ENCODE measurements at places on chromosomes 7 and 10. TPM values are rescaled to one million over a fixed set of nuclear protein-coding genes. Genes with fewer than 3 reads are reported as not detected.

LHFPL3 gene
- polyA plus RNA-seq, result not detected

ASAH2B gene
- polyA plus RNA-seq, result 1.6 TPM

GRCh38 chr7:115704884-115705283 is 325.7 kb downstream of the TFEC start:
- DNase-seq, result no peak

HOXA1 gene
- not detected for polyA plus RNA-seq

GRCh38 chr7:154167051-154167450 is 114.9 kb downstream of the DPP6 start:
- no peak for DNase-seq

DNA sequence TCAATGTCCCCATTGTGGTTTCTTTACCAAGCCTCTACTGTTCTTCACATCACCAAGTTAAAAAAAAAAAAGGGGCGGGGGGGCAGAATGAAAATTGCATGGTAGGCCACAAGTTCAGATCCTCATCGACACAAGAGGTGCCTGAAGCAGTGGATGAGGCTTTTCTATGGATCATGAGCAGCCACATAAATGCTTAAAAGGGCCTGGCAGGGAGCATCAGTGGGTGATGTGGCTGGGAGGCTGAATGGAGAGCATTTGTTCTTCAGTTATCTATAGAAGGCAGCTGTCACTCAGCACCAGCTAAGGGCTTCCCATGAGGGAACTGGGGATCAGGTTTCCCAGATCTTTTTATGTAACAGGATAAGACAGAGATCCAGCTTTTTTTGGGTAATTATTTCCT is 117.9 kb downstream of the CFTR start:
- no peak for DNase-seq

GRCh38 chr10:55024713-55025112 is 223.7 kb upstream of the PCDH15 start:
- no peak for DNase-seq

GRCh38 chr7:131149429-131149773 is 178.3 kb upstream of the MKLN1 start:
- no peak for DNase-seq

- no peak for DNase-seq
Observed at GRCh38 chr7:22426463-22427094, 69.6 kb upstream of the RAPGEF5 start.

ERVW-1 gene
- polyA plus RNA-seq, result not detected

- DNase-seq, result no peak
Observed at GRCh38 chr10:90326498-90327267, 531.2 kb downstream of the HTR7 start.

SLC13A4 gene
- 0.91 TPM for polyA plus RNA-seq

DNA sequence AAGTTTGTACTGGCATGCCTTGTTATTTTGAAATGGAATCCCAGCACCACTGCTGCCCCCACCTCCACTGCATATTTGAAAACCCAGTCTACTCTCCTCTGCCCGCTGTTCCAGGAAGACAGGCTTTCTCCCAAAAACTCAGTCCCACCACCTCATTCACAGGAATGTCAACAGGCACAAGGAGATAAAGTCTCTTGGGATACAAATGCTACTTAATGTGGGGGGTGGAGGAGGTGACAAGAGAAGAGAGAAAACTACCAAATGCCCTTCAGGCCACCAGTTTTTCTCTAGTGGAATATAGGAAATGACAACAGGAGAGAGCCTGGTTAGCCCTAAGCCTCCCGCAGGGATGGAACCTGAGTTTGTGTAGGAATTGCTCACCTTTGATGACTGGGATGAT is 1.0 kb upstream of the COL13A1 start:
- no peak for DNase-seq

DNA sequence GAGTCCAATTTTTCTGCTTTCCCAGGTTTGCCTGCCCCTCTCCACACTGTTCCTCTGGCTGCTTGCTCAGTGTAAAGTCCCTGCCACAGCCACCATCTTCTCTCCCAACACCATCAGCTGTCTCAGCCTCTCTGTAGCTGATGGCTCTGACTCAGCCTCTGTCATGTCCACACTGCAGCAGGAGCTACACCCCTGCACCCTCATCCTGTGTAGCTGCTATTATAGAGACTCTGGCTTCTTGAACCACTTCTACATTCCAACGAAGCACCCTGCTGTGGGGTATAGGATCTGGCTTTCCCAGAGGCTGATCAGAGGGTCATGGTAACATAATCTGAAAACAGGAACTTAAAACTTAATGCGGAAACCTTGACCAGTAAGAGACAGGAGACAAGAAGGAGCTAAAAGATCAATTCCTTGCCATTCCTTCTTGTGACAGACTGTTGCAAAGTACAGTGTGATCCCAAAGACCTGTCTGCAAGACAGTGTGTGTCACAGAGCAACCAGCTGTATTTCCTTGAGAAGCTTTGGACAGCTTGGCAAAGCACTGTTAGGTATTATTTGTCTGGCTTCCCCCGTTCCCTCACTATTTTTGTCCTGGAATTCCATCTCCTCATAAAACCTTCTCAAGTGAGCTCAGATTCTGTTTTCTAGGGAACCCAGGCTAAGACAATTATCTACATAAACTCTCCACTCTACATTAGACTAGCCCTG is 42.3 kb downstream of the NRCAM start:
- DNase-seq, result no peak

ITGA8 gene
- polyA plus RNA-seq, result 1.8 TPM

- no peak for DNase-seq
Observed at GRCh38 chr7:49443515-49443914, 329.9 kb upstream of the VWC2 start.

- no peak for DNase-seq
Observed at GRCh38 chr7:151035026-151035717, 6.9 kb downstream of the ABCB8 start.

GRCh38 chr10:27153845-27154193 is 365 bp downstream of the YME1L1 start:
- DNase-seq, result no peak

PIK3AP1 gene
- 1.3 TPM for polyA plus RNA-seq

IFIT3 gene
- polyA plus RNA-seq, result 4.6 TPM

- no peak for DNase-seq
Observed at GRCh38 chr7:28083164-28083997, 97.2 kb downstream of the JAZF1 start.

GRCh38 chr7:103651593-103652377 is 205.8 kb upstream of the SLC26A5 start:
- no peak for DNase-seq

- DNase-seq, result no peak
Observed at GRCh38 chr10:77801474-77802161, 124.9 kb downstream of the DLG5 start.

ZNF239 gene
- polyA plus RNA-seq, result 0.53 TPM

- no peak for DNase-seq
Observed at GRCh38 chr10:94358480-94358879, 4.3 kb downstream of the NOC3L start.

SMKR1 gene
- 0.29 TPM for polyA plus RNA-seq

GRCh38 chr7:130272381-130273080 is 5.9 kb downstream of the CPA2 start:
- peak; percentile 23 for DNase-seq

DNA sequence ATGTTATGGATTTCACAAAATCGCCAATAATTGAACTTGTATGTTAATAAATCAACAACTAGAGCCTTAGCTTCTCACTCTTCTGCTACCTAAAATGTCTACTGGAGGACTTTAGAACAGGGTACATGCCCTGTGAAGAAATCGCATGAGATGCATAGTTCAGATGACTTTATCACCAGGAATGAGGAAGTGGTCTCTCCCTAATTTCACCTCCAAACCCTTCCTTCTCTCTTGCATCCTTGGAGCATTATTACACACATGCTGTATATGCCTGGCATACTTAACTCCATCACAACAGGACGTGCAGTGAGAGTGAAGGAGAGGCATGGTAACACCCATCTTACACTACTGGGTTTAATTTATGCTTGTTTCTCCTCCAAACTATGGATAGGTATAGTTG is 27.8 kb downstream of the RHEB start:
- no peak for DNase-seq

DNA sequence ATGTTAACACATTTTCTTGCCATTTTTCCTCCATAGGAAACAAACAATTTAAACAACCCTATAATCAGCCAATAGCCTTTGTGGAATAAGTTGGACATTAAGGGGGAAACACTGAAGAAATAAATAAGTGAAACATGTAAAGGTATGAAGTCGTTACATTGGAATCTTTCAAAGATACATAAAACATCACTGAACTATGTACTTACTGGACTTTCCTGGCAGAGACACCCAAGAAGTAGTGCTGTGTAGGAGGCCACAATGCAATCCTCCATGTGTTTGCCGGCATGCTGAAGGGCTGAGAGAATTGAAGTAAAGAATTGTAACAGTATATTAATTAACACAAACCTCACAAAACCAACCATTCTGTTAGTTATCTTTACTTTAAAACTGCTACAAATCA is 76.5 kb upstream of the GRID1 start:
- no peak for DNase-seq

DNA sequence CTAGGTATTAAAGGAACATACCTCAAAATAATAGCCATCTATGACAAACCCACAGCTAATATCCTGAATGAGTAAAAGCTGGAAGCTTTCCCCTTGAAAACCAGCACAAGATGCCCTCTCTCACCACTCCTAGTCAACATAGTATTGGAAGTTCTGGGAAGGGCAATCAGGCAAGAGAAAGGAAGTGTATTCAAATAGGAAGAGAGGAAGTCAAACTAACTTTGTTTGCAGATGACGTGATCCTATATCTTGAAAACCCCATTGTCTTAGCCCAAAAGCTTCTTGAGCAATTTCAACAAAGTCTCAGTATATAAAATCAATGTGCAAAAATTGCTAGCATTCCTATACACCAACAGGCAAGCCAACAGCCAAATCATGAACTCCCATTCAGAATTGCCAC is 131.3 kb downstream of the FANK1 start:
- DNase-seq, result no peak

GRCh38 chr7:127254163-127254684 is 1.5 kb upstream of the GRM8 start:
- DNase-seq, result no peak

GRCh38 chr7:105924945-105925344 is 38.1 kb upstream of the CDHR3 start:
- no peak for DNase-seq

DNA sequence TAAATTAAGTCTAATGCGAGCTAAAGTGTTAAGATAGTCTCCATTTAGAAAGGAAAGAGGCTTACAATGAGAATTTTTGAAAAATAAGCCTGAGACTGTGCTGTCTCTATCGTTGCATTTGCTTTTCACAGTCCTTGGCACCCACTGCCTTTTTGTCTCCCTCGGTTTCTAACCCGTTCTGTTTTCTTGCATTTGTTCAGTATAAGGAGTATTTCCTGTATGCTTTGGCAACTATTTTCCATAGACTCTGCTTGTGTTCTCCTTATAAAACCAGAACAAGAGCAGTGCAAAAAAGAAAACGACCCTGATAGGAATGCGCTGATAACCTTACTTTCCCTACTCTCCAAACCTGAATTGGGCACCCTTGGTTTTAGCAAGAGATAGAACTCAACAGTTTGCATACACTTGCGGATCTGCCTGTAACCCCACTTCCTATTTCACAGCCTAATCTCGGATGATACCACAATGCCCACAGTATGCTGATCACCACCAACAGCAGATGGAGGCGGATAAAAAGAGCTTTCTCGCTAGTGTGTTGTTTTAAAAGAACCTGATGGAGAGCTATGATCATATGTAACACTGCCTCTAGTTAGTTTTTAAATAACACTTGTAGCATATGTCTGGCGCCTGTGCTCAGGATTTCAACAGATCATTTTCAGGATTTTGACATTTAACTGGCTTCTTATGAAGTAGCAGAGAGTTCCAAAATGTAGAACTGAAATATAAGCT is 1.6 kb upstream of the ARHGAP12 start:
- no peak for DNase-seq

GRCh38 chr10:62047960-62048383 is 146.5 kb downstream of the ARID5B start:
- no peak for DNase-seq

HOXA4 gene
- 0.50 TPM for polyA plus RNA-seq

EFCAB10 gene
- polyA plus RNA-seq, result not detected

GRCh38 chr7:74266191-74266963 is 12.2 kb upstream of the RFC2 start:
- no peak for DNase-seq

LLCFC1 gene
- polyA plus RNA-seq, result not detected

BLOC1S2 gene
- 43.8 TPM for polyA plus RNA-seq

DNA sequence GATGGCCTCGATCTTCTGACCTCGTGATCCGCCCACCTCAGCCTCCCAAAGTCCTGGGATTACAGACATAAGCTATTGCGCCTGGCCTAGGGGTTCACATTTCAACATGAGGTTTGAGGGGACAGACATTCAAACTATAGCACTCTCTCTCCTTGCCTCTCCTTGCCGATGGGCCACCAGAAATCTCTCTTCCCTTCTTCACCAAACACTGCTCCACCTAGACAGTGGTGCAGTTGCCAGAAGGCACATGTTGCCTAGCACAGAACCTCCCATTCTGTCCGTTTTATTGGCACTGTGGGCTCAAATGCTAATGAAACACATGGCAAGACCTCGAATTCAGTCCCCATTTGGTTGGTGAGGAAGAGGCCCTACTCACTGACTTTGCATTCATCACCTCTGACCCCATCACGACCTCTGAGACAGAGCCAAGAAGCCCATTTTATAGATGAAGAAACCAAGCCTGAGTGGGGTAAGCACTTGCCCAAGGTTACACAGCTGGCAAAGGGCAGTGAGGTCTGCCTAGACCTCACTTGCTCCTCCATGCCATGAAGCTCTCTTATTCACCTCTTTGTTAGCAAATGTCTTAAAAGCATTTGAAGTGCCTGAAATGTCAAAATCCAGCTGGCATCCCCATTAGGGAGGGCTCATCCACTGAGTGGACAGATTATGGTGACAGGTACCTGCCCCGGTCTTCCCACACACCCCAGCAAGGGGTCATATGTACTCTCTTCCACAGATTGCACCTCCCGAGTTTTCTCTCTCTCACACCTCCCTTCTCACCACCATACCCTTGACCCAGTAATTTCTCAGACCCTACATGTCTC is 34.0 kb downstream of the GPRIN2 start:
- peak; percentile 42 for DNase-seq

GRCh38 chr10:112366992-112367391 is 6.9 kb upstream of the ACSL5 start:
- no peak for DNase-seq

PYROXD2 gene
- 13.3 TPM for polyA plus RNA-seq

DNA sequence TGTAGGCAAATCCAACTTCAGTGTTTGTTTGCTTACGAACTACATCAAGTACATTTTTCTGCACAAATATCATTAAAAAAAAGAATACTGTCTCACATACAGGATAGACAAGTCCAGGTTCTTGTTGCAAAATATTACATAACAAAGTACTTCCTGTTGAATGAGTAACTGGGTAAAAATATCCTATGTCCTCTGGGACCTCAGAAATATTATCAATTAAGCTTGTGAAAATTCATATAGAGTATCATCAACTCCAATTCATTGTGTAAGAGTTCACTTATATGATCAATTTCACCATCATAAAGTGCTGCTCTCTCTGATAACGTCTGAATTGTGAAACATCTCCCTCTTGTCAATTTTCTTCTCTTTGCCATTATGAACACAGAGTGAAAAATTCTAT is 22.6 kb downstream of the HERC4 start:
- no peak for DNase-seq

GRCh38 chr10:12707461-12708185 is 293.9 kb downstream of the CCDC3 start:
- DNase-seq, result peak; percentile 60

Measured in heart left ventricle (tissue), 16 donors.